ENCODE measurements at places on chromosomes 2 and 18.

DNA sequence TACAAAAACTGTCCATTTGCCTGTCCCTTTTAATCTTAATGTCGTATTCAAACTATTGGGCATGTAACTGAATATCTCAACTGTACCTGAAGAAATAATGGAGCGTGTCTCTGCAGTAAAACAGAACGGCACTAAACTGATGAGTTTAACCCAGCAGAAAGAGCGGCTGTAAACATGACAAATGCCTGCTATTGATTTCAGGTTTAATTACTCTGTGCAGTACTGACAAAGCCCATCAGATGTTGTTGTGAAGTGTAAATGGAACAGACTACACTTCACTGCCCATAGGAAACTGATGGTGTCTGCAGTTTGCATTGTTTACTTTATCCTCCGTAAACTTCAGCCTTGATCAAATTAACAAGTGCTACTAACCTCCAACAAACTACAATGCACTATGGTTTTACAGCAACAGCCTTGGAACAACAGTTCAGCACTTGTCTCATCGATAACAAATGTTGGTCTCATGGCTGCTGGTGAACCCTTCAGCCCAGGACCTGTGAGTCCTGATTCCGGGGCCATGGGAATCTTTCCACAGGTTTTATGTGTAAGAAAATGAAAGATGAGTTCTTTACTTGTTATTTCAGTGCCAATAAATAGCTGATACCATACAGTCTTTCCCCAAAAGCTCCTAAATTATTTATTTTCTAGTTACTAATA, 316.5 kb downstream of the CCDC178 start:
- no peak for DNase-seq

- no peak for DNase-seq
Measured at GRCh38 chr2:128472789-128473174, 154.1 kb upstream of the HS6ST1 start.

GRCh38 chr2:234335661-234336228, 161.1 kb downstream of the ARL4C start:
- no peak for DNase-seq

DNA sequence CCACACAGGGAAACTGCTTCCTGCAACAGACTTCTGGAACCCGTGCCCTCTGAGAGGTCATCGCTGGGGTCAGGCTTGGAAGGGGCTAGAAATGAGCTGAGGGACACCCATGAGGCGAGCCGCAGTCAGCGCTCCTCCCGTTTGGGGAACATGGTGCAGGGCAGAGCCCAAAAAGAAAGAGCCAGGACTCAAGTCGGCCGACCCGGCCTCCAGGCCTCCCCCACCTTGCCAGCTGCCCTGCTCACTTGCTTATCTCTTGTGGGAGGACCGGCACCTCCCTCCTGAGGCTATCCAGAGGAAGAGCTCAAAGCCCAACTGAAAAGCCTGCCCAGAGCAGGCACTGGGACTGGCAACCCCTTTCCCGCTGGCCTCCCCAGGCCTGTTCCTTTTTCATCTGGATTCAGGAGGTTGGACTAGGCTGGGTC, 43.6 kb downstream of the SCTR start:
- DNase-seq, result no peak

- peak; percentile 60 for DNase-seq
Measured at GRCh38 chr18:68623342-68623741, 91.6 kb downstream of the TMX3 start.

GRCh38 chr2:169110916-169111315, 41.6 kb downstream of the DHRS9 start:
- no peak for DNase-seq

DNA sequence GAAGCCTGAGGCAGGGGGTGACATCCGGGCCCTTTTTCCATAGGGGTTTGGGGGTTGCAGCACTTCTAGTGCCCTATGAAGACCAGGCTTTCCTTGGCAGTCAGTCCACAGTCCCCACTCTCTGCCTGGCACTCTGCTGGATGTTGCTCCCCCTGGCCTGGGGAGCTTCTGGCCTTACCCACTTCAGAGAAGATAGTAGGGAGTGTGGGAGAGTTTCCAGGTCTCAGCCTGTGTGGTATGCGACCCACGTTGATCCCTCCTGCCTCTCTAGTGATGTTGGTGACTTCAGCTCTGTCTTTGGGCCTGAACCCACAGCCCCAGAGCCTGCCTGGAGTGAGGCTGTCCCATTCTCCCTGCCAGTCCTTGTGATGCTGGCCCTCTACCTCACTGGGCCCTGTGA, 105.6 kb downstream of the STPG4 start:
- no peak for DNase-seq

DNA sequence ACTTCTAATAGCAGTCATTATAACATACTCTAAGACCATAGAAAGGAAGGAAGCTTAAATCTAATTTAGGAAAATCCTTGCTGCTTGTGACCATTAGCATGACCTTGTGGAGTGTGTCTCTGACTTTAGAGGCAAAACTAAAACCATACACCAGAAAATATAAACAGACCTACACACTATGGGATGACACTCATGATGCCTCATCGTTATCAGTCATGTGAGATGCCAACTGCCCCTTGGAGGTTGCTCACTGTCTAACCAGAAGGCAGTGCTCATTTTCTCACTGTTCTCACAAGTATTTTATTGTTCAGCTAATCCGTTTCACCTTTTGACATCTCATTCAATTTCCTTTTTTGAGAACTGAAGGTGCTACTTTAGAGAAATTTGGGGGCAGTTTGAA, 376.9 kb downstream of the RND3 start:
- DNase-seq, result no peak

- DNase-seq, result no peak
Measured at GRCh38 chr2:23697256-23698075, 229.5 kb downstream of the ATAD2B start.

GRCh38 chr18:26547646-26548414, 523 bp downstream of the KCTD1 start:
- DNase-seq, result peak; percentile 78

DNA sequence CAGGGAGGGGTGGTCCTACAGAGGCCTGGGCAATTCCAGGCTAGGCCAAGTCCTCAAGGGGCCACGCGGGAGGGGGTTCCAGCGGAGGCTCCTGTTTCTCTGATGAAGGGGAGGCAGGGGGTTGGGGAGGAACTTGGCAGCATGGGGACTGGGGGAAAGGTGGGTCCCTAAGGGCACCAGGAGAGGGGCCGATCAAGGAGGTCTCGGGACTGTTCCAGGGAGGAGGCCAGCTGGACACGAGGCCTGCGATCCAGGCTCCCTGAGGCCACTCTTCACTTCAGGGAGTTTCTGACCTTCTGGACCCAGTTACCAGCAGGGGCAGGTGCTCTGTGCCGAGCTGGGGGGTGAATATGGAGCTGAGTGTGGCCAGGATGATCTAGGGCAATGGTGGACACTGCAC, 71.5 kb downstream of the ASB1 start:
- no peak for DNase-seq

DNA sequence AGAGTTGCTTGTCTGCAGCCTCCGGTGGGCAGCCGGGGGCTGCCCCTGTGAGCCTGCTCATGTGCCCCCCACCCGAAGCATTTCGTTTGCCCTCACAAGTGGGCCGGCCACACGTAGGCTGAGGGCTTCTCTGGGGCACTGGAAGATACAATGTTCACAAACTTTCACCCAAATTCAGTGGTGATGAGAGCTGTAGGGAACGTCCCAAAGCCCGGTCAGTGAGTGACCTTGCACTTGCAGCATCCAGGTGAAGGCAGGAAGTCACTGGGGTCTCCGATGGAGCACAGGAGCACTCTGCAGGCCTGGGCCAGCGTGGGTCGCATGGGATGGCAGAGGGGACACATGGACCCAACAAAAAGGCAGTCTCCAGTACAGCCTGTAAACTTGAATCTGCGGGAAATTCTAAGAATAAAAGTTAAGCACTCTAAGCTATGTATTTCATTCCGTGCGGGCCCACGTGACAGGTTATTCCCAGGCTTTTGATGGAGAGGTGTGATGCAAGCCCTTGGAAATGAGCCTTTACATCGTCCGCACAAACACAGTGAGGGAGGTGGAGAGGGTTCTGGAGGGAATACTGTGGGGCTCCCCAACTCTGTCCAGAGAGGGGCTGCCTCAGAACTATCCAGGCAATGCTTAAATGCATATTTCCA, 42.5 kb downstream of the CNGA3 start:
- no peak for DNase-seq

- no peak for DNase-seq
Measured at GRCh38 chr2:88561646-88562388, 65.4 kb downstream of the EIF2AK3 start.

DNA sequence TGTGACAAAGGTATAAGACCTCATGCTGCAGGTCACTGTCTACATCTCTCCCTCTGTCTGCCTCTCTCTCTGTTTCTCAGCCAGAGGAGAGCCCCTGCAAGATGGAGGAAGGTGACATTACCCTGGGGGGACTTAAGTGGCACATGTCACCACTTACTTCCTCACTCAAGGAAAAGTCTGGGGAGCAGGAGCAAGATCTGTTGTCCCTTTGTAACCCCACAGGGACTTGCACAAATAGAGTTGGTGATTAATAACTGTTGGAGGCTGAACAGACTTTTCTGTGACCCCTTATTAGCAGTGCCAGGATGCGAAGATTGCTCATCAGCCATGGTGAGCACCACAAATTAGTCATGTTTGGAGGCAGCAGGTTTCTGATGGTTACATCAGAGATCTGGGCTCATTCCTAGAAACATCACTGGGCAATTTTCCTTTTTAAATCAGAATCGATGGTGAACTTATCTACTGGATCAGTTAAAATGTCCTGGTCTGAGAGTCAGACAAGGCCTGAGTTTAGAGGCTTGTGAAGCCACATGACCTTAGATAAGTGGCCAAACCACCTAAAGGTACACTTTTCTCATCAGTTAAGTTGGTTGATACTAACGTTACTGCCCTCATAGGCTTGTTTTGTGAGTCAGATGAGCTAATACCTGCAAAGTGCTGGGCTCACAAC, 81.2 kb upstream of the LTBP1 start:
- DNase-seq, result peak; percentile 17

- no peak for DNase-seq
Measured at GRCh38 chr2:228916416-228917090, 354.5 kb downstream of the PID1 start.

- peak; percentile 56 for DNase-seq
Measured at GRCh38 chr2:158967731-158968395, 577 bp upstream of the TANC1 start.
